Naive thymus-derived CD4-positive, alpha-beta T cell (primary cell): ENCODE measurements at places on chromosomes 13 and 19.

GRCh38 chr19:30930941-30931706, 418.1 kb downstream of the TSHZ3 start:
- DNase-seq: no peak

DNA sequence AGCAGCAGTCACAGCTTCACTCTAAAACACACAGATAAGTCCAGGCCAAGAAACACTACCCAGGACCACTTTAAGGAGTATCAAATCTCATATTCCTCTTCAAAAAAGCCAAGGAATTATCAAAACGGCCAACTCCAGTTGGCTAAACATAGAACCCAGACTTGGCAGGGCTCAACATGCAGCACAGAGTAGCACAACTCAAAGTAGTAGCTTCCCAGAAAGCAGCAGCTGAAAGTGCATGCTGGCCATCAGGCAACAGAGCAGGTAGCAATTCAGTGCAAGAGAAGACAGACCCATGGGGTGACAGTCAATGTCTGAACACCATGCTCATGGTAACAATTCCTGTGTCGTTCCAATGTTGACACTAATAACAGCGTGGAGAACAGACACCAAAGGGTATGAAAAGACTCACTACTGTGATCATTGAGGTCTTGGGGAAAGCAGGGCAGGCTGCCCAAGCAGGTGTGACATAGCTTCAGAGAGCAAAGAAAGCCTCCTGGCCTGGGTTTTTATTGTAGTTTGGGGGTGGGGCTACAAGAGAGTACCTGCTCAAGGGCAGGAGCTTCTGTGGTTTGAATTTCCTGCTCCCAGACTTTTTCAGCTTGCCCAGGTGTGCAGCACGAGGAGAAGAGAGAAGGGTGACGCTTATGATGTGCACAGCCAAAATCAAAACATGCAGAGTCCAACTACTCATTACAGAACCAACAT, 6.2 kb downstream of the ZNF709 start:
- peak; percentile 35 for DNase-seq

- no peak for DNase-seq
Observed at GRCh38 chr13:99237981-99238662, 20.1 kb downstream of the GPR18 start.

DNA sequence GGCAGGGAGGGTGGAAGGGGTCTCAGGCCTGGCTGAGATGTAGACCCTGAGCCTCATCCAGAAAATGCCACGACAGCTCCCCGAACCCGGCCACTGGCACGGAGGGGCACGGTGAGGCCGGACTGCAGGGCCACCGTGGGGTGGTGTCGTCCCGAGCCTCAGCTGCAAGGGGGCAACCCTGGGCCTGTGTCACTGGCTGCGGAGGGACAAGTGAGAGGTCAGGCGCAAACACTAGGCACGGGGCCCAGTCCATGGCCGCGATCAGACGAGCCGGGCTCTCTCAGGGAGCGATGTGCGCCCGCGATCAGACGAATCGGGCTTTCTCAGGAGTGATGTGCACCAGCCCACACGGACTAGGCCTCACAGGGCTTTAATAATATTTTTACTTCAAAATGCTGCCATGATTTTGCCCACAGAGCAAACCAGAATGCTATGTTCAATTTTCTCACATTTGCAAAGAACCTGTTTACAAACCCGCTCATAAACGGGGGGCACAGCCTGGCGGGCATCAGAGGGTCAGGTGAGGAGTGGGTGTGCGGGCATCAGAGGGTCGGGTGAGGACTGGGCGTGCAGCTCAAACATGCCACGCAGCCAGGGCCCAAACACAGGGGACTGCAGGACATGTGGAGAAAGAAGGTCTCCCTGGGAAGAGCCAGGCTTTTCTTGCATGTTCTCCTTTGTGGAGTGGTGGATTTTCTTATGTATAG, 42.6 kb upstream of the C13orf46 start:
- no peak for DNase-seq

- DNase-seq: no peak
Observed at GRCh38 chr13:66137384-66137783, 1092.8 kb downstream of the PCDH9 start.

DNA sequence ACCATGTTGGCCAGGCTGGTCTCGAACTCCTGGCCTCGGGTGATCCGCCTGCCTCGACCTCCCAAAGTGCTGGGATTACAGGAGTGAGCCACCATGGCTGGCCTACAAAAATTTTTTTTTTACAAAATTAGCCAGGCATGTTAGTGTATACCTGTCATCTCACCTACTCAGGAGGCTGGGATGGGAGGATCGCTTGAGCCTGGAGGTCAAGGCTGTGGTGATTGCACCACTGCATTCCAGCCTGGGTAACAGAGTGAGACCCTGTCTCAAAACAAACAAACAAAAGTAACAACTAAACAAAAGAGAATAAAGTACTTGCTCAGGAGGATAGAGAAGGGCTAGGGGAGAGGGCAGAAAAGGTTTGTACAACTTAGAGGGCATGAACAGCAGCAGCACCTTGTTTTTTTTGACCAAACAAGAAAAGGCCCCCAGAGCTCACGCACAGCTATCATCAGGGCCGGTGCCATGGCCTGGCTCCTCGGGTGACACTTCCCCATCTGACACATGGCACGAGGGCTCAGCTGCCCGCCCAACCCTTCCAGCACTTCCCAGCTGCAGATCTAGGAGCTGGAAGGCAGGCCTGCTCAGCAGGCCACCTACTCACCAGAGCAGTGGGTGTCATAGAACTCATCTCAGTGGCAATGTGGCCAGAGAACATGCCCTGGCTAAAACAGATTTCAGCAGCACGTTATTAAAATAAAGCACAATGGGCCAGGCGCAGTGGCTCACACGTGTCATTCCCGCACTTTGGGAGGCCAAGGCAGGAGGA, 8.6 kb upstream of the SLC7A9 start:
- no peak for DNase-seq

GRCh38 chr19:16073988-16074387, 2.3 kb upstream of the TPM4 start:
- peak; percentile 67 for DNase-seq

GRCh38 chr19:3958836-3959765, 11.8 kb downstream of the DAPK3 start:
- DNase-seq: no peak

DNA sequence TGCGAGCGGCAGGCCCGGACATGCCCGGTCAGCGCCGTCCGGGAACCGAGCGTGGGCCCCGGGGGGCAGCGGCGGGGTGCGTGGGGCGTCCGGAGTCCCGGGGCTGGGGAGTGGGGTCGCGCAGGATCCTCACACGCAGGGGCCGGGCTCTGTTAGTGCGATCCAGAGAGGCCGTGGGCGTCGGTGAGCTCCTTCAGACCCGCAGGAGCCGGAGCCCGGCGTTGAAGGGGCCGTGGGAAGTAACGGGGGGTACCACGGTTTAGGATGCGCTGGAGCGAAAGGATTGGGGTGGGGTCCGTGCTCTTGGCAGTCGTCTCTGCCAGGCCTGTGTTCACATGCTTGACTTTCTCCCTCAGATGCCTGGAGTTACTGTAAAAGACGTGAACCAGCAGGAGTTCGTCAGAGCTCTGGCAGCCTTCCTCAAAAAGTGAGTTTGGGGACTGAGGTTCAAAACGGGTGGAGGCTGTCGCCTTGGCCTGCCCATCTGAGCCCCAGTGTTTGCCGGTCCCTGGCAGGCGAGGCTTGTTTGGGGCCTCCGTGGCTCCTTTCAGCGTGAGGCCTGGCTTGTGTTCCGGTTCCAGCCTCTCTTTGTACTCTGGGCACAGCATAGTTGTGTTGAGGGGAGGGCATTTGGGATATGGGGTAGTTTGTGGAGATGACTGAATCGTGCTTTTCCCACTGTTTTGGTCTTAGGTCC, 512 bp downstream of the RPS19 start:
- no peak for DNase-seq

- no peak for DNase-seq
Observed at GRCh38 chr13:84303035-84303434, 420.8 kb upstream of the SLITRK1 start.

- no peak for DNase-seq
Observed at GRCh38 chr19:33947265-33947964, 150.7 kb downstream of the KCTD15 start.

DNA sequence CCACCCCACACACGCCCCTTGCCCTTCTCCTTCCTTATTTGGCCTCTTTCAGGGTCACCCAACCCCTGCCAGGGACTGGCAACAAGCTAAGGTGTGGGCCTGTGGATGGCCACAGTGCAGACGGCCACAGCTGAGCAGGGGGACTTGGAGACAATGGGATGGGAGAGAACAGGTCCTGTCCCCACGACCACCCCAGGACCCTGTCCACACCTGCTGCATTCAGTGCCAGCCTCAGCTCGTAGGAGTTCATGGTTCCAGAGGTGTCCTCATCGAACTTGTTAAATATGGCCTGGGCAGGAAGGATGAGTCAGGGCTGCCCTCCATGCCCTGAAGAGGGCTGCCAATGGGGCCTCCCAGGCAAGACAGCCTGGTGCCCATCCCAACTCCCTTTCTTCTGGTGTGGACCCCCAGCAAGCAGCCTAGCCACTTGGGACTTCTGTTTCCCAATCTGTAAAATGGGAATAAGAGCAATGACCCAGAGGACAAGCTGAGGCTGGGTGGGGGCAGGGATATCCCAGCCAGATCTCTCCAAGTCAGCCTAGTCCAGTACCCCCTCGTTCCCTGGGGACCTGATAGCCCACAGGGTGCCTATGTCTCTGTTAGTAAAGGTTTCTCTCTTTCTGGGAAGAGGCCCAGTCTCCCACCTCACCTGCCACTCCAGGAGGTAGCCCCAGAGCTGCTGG, 10.6 kb downstream of the CAPN12 start:
- DNase-seq: no peak

GRCh38 chr13:66425741-66426140, 804.4 kb downstream of the PCDH9 start:
- no peak for DNase-seq

DNA sequence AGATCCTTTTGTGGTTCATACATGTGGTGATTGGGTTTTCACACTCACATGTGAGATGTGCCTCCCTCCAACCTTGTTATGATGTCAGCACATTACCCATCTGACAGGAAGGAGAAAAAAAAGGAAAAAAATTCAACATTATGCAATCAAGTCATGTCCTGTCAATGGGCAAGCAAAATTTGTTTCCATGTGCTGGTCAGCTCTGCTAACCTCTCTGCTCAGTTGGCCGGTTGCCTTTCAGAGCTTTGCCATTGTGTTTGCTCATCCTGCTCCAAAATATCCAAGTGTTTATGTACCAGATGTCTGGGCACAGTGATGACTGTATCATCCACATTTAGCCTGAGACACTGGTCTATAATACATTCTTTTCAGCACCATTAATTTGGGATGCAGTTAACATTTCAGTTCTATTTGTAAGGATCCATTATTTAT, 27.0 kb upstream of the METTL21C start:
- no peak for DNase-seq

- DNase-seq: no peak
Observed at GRCh38 chr13:27489456-27489855, 39.1 kb upstream of the MTIF3 start.

- DNase-seq: peak; percentile 86
Observed at GRCh38 chr19:35959040-35959967, 23.1 kb downstream of the LRFN3 start.

DNA sequence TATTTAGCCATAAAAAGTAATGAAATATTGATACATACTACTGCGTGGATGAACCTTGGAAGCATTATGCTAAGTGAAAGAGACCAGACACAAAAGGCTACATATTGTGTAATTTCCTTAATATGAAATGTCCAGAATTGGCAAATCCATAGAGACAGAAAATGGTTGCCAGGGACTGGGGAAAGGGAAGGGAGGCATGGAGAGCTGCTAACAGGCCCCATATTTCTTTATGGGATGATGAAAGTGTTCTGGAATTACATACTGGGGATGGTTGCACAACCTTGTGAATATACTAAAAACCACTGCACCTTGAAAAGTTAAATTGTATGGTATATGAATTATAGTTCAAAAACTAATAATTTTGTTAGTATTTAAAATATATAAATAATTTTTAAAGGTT, 3.6 kb downstream of the IFT88 start:
- DNase-seq: no peak

- no peak for DNase-seq
Observed at GRCh38 chr13:27259831-27260230, 8.5 kb downstream of the RPL21 start.

DNA sequence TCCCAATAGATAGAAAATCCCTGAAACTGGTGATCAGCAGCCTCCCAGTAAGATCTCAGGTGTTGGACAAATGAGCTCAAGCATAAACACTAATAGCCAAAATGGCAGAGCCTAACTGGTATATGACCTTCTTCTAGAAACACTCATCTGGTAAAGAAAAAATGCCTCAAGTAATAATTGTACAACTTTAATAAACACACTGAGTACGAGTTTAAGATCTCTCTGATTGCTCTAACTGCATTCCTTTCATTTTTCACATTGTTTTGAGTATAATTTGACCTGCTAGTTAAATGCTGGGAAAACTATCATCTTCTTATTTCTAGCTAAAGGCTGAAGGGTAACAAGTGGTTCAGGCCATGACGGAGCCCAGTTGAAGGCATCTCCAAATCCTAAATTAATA, 2009.5 kb upstream of the PCDH20 start:
- no peak for DNase-seq

GRCh38 chr13:93039131-93039530, 187.5 kb upstream of the GPC6 start:
- DNase-seq: no peak

DNA sequence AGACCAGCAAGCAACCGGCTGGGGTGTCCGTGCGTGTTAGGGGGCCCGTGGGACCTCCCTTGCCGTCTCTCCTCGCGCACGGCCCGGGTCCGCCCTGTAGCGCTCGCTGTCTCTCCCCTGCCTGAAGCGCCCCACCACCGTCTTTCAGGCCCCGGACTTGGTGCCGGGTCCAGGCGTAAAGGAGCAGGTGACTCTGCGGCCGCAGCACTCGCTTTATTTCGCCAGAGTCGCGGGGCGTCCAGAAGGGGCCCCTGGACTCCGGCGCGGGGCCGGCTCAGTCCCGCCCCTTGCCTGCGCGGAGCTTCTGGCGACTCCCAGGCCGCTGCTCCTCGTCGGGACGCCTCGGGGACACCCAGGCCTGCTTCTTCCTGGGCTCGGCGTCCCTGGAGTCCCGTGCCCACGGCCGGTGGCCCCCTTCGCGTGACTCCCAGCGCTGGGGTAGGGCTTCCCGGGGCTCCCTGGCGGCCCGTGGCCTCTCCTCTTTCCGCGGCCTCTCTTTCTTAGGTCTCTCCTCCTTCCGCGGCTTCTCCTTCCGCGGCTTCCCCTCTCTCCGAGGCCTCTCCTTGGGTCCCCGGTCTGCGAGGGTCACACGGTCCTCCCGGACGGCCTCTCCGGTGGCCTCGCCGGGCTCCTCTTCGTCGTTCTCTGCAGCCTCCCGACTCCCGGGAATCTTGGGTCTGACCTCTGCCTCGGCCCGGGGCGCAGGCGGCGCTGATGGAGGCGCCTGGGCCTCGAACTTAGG, 3.1 kb downstream of the AMH start:
- DNase-seq: no peak
